ENCODE measurements at places on chromosomes 6 and 20.

GRCh38 chr6:130780122-130780521, 47.1 kb upstream of the SMLR1 start:
- no peak for DNase-seq

GRCh38 chr20:24146231-24146634, 157.7 kb upstream of the GGTLC1 start:
- DNase-seq, result no peak

- no peak for DNase-seq
These were observed 807 bp downstream of the SNHG17 start for GRCh38 chr20:38434301-38434741.

- DNase-seq, result no peak
These were observed 178.8 kb upstream of the AKAP12 start for GRCh38 chr6:151060766-151061531.

- no peak for DNase-seq
These were observed 261.9 kb upstream of the MOCS1 start for GRCh38 chr6:40196135-40196518.

GRCh38 chr6:70130865-70131264, 172.0 kb downstream of the COL9A1 start:
- DNase-seq, result no peak

GRCh38 chr6:97095311-97095850, 170.9 kb downstream of the KLHL32 start:
- DNase-seq, result no peak

- DNase-seq, result no peak
These were observed 27.1 kb downstream of the MRPL14 start for GRCh38 chr6:44100088-44100550.

GRCh38 chr20:63130658-63131577, 85.0 kb downstream of the YTHDF1 start:
- no peak for DNase-seq

- DNase-seq, result no peak
These were observed 12.9 kb downstream of the PHACTR1 start for GRCh38 chr6:12729467-12729866.

DNA sequence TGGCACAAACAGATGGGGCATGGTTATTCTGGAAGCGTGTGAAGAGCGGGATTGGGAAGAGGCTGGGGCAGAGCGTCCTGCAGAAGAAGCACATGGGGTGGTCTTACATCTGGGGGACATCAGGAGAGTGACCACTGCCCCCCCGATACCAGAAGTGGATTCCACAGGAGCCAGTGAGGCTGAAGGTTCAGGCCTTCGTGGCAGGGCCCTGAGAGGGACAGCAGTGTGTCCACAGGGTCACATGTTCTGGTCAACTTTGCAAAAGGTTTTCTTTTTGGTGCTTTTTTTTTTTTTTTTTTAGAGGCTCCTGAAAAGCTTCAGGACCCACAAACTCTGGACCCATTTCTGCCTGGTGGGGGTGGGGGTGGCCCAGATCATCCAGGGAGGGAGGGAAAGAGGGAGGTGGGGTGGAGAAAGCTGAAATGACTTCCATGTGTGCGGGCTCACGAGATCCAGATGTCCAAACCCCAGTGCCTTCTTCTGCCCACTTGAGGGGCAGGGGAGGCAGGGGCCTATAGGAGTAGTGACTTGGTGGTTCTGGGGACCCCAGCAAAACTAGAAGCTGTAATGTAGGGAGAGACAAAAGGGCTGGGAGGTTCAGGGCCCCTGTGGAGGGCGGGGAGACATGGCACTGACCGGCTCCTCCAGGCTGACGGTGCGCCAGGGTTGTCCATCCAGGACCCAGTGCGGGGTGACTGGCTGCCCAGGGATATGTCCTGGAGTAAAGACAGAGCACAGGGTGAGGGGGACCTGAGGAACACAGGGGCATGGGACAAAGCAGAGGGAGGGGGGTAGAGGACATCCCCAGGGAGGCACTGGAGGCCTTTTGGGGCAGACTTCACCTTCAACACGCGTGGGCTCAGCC, 2.7 kb downstream of the ADAM33 start:
- DNase-seq, result no peak

GRCh38 chr6:163714179-163714578, 299.7 kb downstream of the QKI start:
- DNase-seq, result no peak

GRCh38 chr6:100693249-100693927, 187.7 kb downstream of the ASCC3 start:
- DNase-seq, result no peak

DNA sequence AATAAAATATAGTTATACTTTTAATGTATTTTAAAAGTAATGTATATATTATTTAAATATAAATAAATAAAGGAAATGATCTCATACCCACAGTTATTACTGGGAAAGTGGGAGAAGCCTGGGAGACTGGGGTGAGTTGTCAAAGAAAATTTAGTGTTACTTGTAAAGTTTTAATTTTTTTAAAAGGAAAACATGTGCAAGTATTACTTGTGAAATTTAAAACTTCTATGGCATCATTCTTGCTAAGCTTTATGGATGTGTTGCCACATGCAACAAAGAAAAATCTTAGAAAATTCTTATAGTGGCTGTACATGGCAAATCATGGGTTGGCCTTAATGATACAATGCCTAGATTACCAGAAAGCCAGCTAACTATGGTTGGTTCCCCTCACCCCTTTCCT, 194.0 kb upstream of the KCNK16 start:
- DNase-seq, result no peak

GRCh38 chr6:21202521-21202920, 391.0 kb upstream of the SOX4 start:
- no peak for DNase-seq

DNA sequence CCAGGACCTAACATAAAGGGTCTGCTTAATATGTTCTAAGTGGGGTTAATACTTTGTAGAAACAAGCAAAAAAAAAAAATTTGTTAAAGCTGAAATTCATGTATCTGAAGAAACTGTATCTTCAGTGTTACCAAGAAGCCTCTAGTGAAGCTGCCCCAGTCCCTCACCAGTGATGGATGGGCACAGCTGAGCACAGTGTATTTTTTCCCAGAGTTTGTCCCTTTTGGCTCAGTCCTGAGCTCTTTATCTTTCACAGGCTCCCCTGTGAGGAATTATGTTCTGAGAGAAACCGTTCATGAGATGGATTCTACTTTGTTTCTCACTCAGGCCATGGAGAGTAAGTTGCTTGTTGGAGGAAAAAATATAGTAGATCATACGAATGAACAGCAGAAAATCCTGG, 38.4 kb downstream of the KIF3B start:
- DNase-seq, result no peak

GRCh38 chr20:33568378-33568777, 78.5 kb downstream of the CBFA2T2 start:
- DNase-seq, result peak; percentile 25

GRCh38 chr6:134706153-134706552, 243.7 kb downstream of the ALDH8A1 start:
- no peak for DNase-seq

GRCh38 chr20:4046311-4046924, 31.1 kb upstream of the RNF24 start:
- DNase-seq, result no peak

DNA sequence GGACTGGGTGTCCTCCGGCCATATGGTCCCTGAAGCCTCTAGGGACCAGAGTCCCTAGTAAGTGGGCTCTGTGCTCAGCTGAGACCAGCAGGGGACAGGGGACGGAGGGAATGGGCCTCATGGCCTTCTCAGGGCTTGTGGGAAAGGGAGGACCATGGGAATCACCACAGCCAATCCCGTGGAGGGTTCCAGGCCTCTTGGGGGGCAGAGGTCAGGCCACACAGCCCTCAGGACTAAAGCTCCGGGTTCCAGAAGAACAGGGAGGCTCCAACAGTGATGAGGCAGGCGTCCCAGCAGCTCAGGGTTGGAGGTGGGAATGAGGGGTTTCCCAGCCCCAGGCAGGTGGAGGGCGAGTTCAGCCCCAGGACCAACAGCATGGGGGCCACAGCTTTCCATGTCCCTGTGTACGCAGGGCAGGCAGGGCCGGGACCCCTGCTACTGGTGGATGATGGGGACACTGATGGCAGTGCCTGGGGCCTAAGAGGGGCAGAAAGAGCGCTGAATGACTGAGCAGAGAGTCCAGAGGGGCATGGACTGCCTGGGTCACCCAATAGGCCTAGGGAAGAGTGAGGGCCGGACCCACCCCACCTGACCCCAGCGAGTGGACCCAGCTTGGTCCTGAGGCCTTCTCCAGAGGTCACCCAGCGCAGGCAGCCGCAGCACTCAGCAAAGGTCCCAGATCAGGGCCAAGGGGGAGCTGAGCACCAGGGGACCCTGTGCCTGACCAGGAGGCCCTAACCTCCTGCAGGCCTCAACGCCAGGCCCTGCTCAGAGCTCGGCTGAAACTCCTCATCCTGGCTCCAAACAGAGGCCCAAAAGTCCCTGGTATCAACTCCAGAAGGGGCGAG, 8.8 kb downstream of the MYL9 start:
- no peak for DNase-seq

DNA sequence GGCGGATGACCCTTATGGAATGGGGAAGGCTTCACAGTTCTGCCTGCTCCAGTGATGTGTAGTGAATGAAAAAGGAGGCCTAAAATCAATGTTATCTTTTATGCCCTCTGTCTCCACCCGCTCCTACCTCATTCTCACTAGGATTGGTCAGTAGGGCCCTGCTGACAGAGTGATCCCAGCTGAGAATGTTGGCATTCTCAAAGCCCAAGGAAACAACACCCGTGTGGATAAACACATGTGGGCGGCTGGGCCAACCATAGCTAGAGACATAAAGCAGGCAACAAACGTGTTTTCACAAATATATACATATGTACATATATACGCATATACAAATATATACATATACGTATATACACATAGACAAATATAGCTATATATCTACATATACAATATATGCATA, 4.5 kb downstream of the RIPK1 start:
- DNase-seq, result no peak

- DNase-seq, result no peak
These were observed 96.0 kb downstream of the SASH1 start for GRCh38 chr6:148438632-148439031.

DNA sequence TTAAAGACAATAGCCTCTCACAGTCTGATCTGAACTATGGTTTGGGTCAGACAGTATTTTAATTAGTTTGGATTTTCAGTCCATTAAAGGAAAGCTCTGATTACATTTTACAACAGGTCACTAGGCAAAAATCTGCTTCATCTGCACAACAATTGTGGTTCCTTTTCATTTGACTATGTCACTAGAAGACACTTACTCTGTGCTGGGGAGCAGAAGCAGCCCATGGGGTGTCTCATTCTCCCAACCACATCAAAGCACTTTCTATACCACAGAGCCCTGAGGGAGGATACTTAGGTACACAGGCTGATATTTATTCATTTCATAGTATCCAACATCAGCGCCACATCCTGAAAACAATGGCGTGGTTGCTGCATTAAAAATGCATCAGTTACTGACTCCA, 36.6 kb upstream of the HDAC2 start:
- DNase-seq, result no peak

- no peak for DNase-seq
These were observed 58.8 kb upstream of the EXOC2 start for GRCh38 chr6:751765-752164.

- no peak for DNase-seq
These were observed 82.3 kb downstream of the CEBPB start for GRCh38 chr20:50272724-50273446.

GRCh38 chr6:14997507-14997906, 248.4 kb upstream of the JARID2 start:
- DNase-seq, result no peak

GRCh38 chr20:48972816-48973215, 51.3 kb downstream of the ARFGEF2 start:
- DNase-seq, result no peak

- DNase-seq, result peak; percentile 44
These were observed 48.4 kb upstream of the CDYL start for GRCh38 chr6:4727671-4728435.

DNA sequence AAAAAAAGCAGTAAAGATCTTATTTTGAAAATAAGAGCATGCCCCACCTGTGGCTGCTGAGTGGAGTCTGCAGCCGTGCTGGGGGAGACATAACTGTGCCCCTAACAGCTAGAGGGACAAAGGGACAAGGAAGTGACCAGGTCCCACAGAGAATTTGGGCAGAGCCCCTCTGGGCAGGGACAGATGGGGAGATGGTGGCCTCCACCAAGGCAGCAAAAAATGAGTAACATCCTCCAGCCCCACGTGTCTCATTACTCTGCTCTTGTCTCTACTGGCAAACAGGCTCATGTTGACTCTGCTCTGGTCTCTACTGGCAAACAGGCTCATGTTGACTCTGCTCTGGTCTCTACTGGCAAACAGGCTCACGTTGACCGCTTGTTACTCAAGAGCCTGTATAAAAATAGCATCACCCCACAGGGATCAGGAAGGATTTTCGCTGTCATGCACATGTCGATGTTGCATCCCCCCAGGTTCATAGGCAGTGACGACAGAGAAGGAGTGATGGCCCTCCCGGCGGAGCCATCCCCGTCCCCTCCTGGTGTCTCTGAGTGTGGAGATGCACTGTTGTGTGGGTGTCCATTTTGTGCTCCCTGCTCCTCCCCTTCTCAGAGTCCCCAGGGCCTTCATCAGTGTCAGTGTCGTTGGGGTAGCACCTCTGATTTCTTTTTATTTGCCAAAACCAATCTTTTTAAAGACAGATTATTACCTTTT, 17.3 kb upstream of the PCMTD2 start:
- no peak for DNase-seq

DNA sequence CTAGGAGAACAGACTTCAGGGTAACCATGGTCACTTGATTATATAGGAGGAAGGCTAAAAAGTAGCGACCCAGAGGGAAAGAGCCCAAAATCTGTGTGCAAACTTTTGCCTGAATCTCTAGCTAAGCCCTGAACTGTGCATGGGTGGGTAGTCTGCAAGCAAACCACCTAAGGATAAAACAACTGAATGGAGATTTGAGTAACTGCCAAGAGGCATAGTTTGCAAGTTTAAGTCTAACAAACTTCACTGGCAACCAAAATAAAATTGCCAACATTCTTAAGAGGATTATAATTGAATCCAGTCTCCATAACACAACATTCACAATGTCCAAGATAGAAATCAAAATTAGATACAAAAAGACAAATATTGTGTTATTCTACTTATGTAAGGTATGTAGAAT, 192.0 kb upstream of the PLN start:
- no peak for DNase-seq

DNA sequence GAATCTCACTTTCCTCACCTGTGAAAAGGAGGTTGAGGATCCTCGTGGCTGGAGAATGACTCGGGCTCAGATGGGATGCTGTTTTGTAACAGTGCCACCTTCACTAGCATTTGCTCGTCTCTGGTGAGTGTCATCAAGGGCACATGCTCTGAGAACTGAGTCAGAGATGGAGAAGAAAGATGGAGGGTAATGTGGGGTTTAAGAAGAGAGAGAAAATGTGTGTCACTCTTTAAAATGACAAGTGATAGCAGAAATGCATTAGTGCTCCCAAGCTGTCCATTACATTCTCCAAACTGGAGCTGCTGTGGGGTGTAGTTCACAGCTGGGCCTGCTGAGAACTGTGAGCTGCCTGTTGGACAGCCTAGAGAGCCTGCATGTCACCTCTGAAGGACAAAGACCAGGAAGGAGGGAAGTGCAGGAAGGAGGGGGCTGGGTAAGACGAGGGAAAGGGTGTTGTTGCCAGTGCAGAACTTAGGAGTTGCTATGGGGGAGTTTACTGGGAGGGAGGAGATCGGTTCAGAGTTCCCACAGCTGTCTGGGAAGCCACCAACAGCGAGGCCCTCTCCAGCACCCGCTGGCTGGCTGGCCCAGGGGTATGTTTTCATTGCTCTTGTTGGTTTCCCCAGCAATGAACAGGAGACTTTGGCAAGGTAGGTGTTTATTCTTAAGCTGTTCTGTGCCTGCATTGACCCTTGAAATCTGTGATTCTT, 19.8 kb downstream of the GMPR start:
- DNase-seq, result no peak

All from GM13977 (cell line).